ENCODE measurements at places on chromosomes 11 and 22.

- peak; percentile 77 for DNase-seq
These were observed 8.8 kb upstream of the CTSD start for GRCh38 chr11:1772270-1773130.

DNA sequence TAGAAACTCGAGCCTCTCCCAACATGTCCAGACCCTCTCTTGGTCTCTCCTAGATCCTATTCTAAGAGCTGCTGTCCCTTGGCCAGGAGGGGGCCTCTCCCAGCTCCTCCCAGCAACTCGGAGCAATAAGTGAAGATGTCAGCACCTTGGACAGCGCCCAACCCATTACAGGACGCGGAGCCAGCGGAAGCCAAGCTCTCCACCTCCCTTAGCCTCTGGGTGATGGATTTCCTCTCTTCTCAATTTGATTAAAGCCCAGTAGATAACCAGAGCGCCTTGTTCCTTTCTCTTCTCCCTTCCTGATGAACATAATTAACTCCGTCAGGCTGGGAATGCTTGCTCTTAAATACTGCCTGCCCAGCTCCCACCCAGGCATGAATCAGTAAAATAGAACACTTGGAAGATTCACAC, 26.2 kb upstream of the TPBGL start:
- peak; percentile 30 for DNase-seq

GRCh38 chr11:60905047-60905446, 1.3 kb downstream of the PRPF19 start:
- DNase-seq = no peak

DNA sequence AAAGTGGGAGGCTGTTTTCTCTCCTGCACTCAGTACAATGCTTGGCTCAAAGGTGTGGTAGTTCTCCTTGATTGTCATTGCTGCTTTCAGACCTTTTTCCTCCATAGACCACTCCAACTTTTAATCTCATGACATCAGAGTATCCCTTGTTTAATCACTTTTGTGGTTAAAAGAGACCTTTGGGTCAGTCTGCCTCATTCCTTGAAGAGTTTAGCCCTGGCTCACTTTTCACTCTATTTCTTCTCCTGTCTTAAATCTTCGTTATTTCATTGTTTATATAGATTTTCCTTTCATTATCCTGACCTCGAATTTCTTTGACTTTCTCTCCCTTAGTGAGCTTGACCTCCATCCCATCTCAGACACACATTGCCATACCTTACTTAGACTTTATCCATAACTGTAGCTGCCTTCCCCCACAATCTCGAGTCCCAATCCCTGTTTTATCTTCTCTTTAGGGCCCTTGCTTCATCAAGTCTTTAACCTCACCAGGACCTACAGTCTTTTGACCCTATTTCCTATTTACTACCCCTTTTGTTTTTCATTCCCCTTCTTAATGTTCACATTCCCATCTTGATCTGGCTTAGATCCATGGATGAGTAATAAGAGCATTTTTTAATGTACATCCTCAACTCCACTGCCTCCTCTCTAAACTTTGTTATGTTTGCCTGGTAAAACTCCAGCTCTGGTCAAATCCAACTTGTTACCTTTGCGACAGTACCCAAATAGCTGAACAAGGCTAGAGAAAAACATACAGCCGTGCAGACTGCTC, 9.5 kb downstream of the ATXN10 start:
- no peak for DNase-seq

DNA sequence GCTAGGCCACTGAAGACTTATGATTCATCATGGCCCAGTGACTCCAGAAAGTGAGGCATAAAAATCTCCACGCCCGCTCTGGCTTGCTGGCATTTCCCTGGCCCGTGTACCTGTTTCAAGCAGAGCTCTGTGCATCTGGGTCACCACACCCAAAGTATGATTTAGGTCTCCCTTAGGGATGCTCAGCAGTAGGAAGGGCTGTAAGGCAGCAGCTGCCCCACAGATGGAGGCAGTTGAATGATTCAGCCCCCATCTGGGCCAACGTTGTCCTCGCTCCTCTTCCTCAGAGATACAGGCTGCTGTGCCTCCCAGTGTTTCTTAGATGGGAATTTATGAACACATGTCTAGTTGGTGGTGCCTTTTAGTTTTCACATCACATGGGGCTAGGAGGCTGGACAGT, 21.6 kb downstream of the GPR83 start:
- no peak for DNase-seq

GRCh38 chr22:19722178-19722981, 959 bp upstream of the GP1BB start:
- DNase-seq = no peak

- DNase-seq = peak; percentile 11
These were observed 889 bp upstream of the DMC1 start for GRCh38 chr22:38570779-38571364.

GRCh38 chr22:42326801-42327200, 56.3 kb upstream of the TCF20 start:
- DNase-seq = no peak

DNA sequence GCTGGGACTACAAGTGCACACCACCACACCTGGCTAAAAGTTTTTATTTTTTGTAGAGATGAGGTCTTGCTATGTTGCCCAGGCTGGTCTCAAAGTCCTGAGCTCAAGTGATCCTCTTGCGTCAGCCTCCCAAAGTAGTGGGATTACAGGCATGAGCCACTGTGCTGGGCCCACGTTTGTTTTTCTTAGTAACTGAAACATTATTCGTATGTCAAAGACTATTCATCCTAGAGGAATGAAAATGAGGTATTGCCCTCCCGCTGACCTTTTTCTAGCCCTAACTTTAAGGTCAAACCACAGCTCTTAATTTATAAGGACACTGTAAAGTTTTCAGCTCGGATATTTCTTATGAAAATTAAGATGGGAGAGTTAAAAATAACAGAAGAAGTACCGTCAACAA, 33.2 kb upstream of the PAX6 start:
- DNase-seq = peak; percentile 5

GRCh38 chr11:112085822-112086421, 634 bp downstream of the TIMM8B start:
- DNase-seq = no peak

DNA sequence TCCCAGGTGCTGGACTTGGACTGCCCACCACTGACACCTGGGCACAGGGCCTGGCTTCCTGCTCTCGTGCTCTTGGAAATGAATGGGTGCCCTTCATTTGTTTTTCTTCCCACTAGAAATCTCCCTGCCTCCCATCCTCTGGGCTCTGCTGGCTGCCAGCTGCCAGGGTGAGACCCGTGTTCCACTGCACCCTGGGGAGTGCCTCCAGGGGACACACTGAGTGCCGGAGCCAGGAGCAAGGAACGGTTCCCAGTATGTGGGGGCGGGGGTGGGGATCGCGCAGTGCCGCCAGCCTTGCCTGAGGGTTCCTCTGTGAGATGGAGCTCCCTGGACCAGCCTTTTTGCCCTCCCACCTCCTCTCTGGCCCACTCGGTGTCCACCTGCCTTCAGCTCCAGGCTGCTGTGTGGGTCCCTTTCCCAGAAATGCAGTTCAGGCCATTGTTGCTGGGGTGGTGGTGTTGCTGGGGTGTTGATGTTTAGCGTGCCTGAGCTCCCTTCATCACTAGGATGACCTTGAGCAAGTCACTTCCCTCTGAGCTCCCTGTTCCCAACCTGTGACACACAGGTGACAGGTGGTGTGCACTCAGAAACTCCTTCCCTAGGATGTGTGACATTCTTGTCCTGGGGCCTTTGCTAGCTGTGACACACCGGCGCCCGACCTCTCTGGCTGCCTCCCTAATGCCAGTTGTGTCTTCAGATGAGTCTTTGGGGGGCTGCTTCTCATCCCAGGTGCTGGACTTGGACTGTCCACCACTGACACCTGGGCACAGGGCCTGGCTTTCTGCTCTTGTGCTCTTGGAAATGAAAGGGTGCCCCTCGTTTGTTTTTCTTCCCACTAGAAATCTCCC, 72.1 kb downstream of the MED15 start:
- DNase-seq = no peak

DNA sequence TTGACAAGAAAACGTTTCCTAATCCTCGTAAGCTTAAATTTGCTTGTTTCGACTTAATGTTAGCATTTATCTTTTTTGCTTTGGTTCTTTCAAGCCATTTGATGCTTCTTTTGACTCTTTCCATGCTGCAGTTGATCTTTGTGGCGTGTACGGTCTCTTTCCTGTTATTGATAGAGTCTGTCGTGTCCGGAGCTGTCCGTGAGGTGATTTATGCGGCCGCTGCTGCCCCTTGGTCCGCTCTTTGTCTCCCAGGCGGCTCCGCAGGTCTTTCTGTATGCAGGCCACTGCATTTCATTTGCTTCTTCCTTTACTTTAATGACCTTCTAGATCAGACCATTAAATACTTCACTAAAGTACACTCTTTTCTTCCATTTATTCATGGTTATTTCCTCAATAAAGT, 50.3 kb downstream of the TBC1D22A start:
- DNase-seq = no peak

- DNase-seq = no peak
These were observed 26.0 kb downstream of the ZNRF3 start for GRCh38 chr22:28909375-28909774.

DNA sequence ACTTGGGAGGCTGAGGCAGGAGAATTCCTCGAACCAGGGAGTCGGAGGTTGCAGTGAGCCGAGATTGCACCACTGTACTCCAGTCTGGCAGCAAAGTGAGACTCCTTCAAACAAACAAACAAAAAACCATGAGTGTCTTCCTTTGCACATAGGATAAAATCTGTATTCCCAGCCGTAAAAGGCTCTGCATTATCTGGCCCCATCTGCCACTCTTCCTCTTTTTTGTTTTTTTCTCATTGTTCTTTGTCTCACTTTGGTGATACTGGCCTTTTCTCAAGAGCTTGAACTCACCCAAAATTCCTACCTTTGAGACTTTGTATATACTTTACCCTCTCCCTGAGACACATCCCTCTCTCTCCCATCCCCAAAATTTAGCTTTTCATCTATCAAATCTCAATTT, 17.6 kb downstream of the FDX1 start:
- no peak for DNase-seq

DNA sequence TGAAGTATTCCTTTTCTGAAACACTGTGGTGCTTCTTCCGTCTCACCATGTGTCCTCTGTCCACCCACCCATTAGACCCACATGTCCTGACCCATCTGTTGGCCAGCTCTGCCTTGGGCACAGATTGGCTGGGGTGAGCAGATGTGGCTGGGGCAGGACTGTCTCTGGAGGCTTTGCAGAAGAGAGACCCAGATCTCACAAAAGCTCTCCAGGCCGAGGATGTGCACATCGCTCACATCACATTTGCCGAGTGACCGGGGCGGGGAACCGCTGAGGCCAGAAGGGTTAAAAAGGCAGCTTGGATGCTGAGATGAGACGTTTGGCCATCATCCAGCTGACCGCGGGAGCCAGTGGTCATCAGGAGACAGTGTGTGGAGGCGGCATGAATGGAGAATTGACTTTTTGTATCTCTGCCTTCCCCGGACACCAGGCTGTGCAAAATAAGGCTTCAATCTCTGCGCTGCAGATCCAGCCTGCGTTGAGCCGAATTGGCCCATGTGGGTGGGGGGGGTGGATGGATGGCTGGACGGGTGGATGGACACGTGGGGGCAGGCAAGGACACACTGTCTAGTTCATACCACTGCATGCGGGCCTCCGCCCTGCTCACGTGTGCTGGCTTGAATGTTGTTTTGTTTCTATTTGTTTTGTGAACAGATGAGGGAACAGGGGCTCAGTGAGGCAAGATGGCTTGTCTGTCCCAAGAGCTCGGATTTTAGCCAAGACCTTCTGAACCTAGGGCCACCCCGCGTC, 6.1 kb downstream of the IFITM10 start:
- DNase-seq = no peak

- no peak for DNase-seq
These were observed 622.7 kb downstream of the METTL15 start for GRCh38 chr11:28730889-28731288.

DNA sequence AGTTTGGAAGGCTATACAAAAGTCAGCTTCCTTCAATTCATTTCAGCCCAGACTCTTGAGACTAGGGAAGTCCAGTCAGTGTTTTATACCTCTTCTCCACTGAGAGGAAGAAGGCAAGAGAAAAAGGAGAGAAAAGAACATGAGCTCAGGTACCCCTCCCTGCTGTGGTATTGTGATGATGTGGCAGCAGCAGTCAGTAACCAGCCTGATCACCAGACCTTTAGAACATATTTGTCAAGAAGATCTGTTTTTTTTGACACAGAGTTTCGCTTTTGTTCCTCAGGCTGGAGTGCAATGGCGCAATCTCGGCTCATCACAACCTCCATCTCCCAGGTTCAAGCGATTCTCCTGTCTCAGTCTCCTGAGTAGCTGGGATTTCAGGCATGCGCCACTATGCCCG, 21.2 kb upstream of the RPS13 start:
- no peak for DNase-seq

GRCh38 chr11:63549411-63549810, 12.8 kb downstream of the PLAAT4 start:
- no peak for DNase-seq

GRCh38 chr11:119691701-119692539, 37.1 kb downstream of the NECTIN1 start:
- DNase-seq = no peak

DNA sequence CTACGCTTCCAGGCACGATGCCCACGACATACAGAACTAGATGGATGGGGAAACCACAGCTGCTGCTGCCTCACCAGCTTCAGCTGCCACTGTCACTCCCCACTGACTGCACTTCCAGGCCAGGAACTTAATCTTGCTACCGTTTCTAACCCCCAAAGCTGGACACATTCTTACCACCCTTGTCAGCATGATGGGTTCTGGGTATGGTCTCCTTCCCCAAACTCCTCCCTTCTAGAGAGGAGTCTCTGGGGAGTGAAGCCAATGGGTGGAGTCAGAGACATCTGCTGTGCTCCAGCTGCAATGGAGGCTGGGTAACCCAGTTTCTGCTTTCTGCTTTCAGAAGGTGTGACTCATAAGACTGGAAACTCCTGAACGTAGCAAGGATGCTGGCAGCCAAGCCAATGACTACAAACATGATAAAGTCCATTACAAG, 87.0 kb upstream of the THY1 start:
- DNase-seq = peak; percentile 57

DNA sequence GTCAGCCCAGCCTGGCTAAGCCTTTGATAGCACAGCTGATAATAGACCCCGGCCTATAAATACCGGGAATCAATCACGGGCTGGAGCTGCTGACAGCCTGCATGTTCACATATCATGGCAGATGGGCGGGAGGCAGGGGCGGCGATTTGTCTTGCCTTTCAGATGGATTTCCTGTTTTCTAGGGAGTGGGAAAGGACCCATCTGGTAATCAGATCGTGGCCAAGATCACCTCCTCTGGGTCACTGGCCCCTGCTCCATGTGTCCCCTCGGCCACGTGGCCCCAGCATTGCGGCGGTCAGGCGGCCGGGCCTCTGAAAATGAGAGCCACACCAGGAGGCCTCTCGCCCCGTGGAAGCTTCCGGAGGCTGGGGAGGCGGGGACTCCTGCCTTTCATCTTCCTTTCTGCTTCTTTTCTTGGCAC, 36.6 kb downstream of the SMIM38 start:
- no peak for DNase-seq

- peak; percentile 82 for DNase-seq
These were observed 18.4 kb downstream of the OR2AT4 start for GRCh38 chr11:75078233-75078632.

GRCh38 chr11:22859756-22860155, 518 bp downstream of the CCDC179 start:
- DNase-seq = no peak

- no peak for DNase-seq
These were observed 70.9 kb downstream of the ZNRF3 start for GRCh38 chr22:28953976-28954880.
